Stimulated activated CD4-positive, alpha-beta T cell treated with anti-CD3 and anti-CD28 coated beads, Interleukin-2, amount 100 ng/mL, for 24 hours (primary cell): ENCODE measurements at places on chromosomes 5 and 9.

DNA sequence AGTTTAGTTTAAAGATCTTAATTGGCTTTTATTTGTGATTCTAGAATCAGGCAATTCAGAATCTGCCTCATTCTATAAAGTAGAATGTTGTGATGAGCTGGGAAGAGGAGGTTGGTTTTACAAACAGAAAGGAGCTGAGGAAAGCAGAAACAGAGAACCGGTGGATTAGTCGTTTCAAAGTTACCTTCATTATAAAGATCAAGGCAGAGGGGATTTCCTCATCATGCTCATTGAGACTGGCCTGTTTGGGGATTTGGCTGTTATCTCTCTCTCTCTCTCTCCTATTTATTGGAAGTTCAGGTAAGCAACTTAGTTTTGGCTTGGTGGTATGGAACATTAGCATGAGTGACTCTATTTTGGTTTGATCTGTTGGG is 134.0 kb downstream of the GCNT1 start:
- DNase-seq = no peak

- no peak for DNase-seq
These were observed 56.6 kb downstream of the ELAVL2 start for GRCh38 chr9:23769307-23769935.

DNA sequence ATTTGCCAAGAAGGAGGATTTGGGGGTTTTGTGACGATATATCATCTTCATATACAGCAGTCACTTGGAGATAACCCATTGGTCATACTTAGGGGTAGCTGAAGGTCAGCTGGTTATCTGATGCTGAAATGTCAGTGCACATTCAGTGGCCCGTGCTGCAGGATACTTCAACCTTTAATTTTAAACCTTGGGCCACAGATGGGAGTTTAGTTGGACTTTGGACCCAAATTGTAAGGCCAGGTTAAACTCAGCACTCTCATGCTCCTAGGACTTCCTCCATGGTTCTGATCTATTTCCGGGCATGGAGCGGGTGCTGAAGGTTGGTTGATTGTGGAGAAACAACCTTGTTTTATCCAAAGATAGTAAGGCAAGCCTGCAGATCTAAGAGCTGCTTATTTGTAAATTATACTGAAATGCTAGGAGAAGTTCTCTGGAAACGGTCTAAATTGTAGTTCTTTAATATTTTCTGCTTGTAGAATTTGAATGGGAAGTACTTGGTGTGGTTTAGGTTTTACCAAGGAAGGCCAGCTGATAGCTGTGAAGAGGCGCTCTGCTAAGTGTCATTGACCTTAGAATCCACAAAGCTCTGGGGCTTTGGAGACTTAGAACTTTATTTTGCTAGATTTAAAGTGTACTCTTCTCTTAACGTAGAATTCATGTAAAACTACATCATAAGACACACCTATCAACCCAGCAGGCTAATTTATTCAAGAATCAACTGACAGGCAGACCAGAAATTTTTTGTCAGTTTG is 38.6 kb downstream of the SLC44A1 start:
- DNase-seq = no peak

- no peak for DNase-seq
These were observed 10.7 kb downstream of the IFNA5 start for GRCh38 chr9:21294364-21294774.

- peak; percentile 20 for DNase-seq
These were observed 173.4 kb downstream of the NR3C1 start for GRCh38 chr5:143229896-143230675.

- no peak for DNase-seq
These were observed 1.9 kb downstream of the FRMD3 start for GRCh38 chr9:83536332-83536731.

- no peak for DNase-seq
These were observed 228.2 kb upstream of the TYRP1 start for GRCh38 chr9:12464910-12465512.

DNA sequence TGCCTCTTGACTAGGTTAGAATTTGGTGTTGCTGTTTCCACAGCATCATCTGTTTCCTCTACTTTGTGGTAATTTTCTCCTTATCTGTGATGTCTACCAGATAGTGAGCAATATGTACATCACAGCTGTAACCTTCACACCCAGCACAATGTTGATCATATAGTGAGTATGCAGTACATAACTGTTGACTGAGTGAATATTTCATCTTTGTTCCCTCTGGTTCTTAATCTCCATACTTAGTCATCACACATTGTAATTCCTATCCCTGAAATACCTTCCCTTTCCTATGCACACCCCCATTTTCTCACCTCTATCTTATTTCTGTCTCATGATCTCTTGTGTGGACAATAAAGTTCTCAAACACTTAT is 115.9 kb downstream of the KIF4B start:
- no peak for DNase-seq

- no peak for DNase-seq
These were observed 646.6 kb downstream of the ACTL7B start for GRCh38 chr9:108209132-108209685.

DNA sequence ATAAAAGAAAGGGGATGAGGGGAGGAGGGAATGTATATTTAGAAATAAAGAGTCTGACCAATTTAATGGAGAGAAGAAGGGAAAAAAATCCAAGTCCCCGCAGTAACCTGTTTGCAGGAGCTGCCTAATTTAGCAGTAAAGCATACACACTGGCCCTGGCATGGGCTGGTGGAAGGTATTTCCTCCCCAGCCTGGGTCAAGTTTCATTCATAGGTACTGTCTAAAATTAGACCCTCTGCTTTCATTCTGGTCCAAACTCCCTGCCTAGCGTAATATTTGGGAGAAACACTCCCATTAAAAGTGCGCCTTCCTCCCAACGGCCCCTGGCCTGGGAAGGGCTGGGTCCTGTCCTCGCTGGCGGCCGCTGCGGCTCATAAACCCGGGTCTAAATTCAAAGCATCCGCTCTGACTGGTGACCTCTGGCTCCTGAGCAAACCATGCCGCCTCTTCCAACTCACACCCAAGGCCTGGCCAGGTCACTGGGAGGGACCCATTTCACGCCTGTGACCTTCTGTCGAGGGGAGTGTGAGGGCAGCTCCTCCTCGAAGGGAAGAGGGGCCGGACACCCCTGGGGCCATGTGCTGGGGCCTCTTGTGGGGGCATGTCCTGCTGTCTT is 123.2 kb downstream of the FGF18 start:
- DNase-seq = no peak

DNA sequence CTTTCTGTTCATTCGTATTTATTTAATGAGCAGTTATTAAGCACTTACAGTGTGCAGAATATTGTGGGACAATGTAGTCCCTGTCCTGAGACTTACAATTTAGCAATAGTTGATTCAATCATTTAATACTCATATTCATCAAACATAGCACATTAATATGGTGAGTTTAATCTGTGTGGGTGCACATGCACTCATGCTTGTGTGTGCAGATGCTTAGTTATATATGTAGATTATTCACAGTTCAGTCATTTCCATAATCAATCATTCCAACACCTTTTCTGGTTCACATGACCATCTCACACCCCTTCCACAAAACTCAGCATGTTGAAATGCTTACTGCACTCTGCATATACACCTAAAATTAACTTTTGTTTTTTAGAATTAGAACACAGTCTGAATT is 321.6 kb upstream of the RFX3 start:
- DNase-seq = no peak
